ENCODE measurements at places on chromosomes 16 and 17.

DNA sequence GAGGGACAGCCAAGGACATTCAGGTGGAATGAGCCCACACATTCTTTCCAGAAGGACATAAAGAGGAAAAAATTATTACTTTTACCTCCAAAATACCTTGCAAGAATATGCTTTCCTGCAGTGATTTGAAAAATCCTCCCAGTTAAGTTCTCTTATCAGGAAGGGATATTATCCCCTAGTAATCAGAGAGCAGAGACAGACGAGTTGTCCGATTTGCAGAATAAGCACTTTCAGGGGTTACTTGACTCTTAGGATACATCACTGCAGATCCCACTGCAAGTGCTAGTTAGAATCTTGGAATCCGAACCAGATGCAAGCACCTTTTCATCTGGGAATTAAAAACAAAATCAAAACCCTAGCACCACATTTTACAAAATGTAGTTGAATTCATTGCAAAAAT, 33.6 kb downstream of the FOXL1 start:
- DNase-seq, result no peak

GRCh38 chr17:68290268-68290954, 516 bp downstream of the SLC16A6 start:
- DNase-seq, result peak; percentile 62

DNA sequence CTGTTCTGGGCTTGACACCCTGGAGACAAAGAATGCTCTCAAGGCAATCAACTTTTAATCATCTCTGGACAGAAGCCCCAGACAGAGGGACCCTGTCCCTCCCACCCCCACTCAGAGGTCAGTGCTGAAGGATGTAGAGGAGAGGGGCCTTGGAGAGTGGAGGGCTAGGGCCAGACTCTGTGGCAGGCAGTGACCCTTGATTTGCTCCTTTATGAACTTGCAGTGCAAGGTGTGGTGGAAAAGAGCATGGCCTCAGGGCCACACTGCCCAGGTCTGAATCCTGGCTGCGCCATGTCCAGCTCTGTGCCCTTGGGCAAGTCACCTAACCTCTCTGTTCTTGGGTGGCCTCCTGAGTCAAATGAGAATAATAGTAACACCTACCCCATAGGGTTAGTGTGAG, 134.3 kb downstream of the TMEM132E start:
- DNase-seq, result no peak

- DNase-seq, result no peak
Measured at GRCh38 chr17:51097708-51098446, 22.8 kb downstream of the SPAG9 start.

DNA sequence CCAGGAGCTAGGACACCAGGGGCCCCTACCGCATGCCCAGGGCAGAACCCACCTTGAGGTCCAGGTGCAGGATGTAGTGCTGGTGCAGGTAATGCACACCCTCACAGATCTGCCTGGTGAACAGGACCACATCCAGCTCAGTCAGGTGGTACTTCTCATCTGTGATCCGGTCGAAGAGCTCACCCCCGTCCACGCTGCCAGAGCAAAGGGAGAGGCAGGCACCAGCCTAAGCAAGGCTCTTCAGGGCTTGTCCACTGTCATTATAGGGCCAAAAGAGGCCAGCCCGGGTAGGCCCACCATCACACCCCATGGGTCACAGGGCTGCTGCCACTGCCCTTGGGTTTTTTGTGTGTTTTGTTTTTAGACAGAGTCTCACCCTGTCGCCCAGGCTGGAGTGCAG, 21.0 kb downstream of the MYLK3 start:
- DNase-seq, result no peak

GRCh38 chr17:10474536-10474935, 5.2 kb upstream of the MYH4 start:
- no peak for DNase-seq

DNA sequence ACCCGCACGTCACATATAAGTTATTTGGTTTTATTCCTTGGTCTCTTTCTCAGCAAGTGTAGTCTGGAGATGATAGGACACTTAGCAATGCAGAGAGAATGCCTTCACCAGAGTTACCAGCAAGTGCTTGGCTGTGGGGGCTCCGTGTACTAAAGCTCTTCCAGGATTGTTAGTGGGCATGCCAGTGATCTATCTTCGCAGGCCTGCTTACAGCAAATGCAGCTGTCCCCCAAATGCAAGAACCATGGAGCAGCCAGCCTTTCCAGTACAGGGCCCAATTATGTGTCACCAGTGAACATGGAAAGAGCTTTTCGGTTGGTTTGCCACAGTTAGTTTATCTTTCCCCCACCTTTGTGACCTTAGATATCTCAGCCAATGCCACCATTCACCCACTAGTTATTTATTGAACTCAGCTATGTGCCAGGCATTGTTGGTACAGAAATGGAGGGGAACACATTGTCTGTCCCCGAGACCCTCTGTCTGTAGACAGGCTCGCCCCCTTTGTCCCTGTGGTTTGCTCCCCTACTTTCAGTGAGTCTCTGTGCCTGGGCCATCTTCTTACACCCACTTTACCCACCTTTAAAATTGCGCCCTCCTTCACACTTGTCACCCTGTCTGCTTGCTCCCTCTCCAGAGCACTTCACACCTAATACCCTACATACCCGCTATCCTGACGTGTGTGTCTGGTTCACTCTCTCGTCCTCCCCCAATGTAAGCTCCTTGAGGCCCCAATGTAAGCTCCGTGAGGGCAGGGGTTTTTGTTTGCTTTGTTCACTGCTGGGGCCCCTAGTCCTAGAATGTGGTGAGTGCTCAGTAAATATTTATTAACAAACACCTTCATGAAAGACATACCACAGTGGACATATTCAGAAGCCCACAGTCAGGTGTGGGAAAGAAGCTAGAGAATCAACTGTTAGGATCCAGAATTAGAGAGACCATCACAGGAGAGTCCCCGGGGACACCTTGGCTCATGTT, 13.3 kb downstream of the USP10 start:
- DNase-seq, result no peak

DNA sequence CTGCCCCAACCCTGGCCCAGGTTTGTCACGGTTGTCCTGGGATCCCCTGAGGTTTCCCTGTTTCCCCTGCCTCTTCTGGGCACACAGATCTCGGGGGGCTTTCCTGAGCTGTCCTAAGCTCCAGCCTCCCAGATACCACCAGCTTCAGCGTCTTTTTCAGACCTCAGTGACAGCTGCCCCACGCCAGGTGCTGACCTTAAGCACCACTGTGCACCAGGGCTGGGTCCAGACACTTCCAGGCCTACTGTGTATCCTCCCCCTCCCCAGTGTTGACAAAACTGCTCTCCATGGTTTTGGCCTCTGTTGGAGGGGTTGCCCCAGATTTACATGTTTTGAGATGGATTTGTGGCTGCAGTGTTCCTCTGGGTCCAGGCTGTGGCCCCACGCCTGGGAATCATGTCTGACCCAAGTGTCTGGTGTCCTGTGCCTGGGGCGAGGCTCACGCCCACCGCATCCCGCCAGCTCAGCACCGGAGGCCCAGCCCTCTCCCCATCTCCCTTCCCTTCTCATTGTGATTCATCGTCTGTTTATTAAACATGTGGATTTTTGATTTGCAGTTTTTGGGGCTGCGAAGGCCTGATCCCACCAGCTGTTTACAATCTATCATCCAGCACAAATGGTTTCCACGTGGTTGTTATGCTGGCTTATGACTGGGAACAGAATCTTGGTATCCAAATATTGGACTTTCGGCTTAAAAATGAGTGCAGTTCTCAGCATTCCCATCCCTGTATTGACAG, 82.1 kb downstream of the METRNL start:
- no peak for DNase-seq
